HS-5 (cell line): ENCODE measurements at places on chromosomes 4 and X.

DNA sequence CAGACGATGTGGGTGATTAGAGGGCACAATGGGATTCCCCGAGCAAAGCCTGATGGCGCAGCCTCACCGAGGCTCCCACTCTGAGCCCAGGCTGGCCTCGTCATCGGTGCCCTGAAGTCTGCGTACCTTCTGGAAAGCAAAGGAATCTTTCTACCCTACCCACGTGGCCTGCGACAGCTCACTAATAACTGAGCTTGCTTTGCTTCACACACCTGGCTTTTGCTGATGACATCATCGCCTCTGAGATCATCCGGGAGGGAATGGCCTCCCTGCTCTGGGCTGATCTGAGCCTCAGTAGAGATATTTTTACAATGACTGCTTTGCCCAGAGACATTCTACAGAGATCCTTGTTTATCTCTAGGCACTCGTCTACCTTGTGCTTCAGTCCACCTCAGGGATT, 45.4 kb upstream of the PDLIM3 start:
- no peak for DNase-seq

GRCh38 chr4:109795059-109795458, 6.7 kb downstream of the CFI start:
- no peak for DNase-seq

DNA sequence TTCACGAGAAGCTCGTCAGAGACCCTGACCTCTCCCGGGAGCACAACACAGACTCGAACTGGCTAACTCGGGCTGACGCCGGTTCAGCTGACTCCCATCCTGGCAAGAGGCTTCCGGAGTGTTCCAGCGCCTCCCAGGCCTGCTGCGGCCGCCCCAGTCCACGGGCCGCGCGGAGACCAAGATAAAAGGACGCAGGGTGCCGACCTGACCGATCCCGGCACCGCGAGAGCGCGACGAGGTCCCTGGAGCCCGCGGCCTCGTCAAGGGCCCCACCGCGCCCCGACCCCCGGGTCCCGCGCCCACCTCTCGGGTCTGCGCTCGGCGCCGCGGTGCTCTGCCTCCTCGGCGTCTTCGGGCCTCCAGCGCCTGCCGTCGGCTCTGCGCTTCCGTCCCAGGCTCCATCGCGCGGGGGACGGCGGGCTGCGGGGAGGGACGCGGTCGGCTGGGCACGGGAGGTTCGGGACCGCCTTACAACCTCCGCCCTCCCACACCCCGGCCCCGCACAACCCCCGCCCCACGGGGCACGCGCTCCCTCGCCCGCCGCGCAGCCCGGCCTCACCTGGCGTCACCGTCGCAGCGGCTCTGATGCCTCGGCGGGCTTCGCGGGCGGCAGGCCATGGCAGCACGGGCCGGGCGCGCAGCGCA, 426 bp downstream of the SLBP start:
- no peak for DNase-seq

- DNase-seq = no peak
Measured at GRCh38 chrX:154374313-154375155, at the start of gene FLNA. Gene FLNA, minus strand, starts transcription at chrX:154374634. Its CDS starts 3,389 bp downstream, at chrX:154371245.

DNA sequence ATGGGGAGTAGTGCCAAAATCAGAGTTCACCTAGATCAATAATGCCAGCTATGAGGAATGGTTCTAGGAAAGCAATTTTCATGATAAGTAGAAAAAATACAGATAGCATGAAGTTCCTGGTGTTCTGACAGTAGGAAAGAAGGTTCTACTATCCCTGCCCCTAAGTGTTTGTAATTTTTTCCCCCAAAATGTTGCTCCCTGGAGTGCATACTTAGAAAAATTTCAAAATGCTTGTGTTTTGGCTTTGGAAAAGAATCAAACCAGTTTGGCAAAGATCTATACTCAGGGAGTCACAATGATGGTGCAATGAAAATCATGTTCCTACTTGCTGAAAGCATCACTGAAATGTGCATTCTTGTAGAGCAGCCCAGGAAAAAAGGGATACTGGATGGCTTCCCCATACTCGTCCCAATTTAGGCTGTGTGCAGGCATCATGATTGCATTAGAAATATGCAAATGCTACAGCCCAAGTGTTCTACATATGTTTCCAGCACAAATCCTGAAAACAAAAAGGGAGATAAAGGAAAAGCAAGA, 74.7 kb downstream of the LPAR4 start:
- DNase-seq = no peak

GRCh38 chr4:82648356-82648755, 86.6 kb upstream of the TMEM150C start:
- no peak for DNase-seq
